ENCODE measurements at places on chromosomes 1 and 21.

DNA sequence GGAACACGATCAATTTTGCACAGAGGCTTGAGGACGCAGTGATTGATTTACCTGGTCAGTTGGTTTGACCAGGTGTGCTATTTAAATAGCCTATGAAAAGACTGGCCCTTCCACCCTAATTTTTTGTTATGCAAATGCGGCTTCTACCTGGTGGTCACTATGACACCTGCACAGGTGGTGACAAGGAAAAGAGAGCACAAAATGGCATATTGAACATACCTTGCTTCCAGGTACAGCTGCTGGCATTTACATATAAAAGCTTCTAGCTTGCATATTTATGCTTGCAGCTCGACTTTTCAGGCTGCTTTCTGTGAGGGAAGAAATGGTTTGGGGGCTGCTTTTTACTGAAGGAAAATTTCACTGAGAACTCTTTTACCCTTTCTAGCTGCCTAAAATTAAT lies 15.3 kb upstream of the FMO4 start:
- H3K4me1 ChIP-seq = no peaks in the 10 kb centered on the region
- H3K27me3 ChIP-seq = peaks cover 42% of the 10 kb centered on the region
- DNase-seq = no peak
- peaks cover 22% of the 10 kb centered on the region for H3K36me3 ChIP-seq
- no peak overlapping the region for H3K27ac ChIP-seq
- H3K4me3 ChIP-seq = no peak overlapping the region

DNA sequence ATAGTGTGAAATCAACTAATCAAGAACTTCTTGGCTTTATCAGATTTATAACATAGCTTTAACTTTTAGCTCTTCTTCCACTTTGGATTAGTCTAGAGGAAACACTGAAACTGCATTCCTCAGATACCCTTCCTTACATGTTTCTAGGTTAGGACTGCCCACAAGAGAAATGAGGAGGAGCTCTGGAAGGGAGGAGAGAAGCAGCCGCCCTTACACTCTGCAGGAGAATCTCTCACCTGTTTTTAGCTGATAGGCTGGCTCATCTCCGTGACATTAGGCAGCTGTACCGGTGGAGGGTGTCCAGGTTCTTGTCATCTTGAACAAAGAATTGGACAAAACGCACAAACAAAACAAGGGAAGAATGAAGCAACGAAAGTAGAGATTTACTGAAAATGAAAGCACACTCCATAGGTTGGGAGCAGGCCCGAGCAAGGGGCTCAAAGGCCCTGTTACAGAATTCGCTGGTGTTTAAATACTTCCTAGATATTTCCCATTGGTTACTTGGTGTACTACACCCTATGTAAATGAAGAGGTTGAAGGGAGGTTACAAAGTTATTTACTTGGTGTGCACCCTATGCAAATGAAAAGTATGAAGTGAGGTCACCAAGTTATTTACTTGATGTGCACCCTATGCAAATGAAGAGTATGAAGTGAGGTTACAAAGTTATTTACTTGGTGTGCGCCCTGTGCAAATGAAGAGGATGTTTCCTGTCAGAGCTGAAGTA lies 524.9 kb upstream of the CHRM3 start:
- H3K27ac ChIP-seq = no peak overlapping the region
- H3K4me1 ChIP-seq = no peaks in the 10 kb centered on the region
- no peaks in the 10 kb centered on the region for H3K27me3 ChIP-seq
- no peaks in the 10 kb centered on the region for H3K36me3 ChIP-seq
- no peak for DNase-seq
- no peak overlapping the region for H3K4me3 ChIP-seq

DNA sequence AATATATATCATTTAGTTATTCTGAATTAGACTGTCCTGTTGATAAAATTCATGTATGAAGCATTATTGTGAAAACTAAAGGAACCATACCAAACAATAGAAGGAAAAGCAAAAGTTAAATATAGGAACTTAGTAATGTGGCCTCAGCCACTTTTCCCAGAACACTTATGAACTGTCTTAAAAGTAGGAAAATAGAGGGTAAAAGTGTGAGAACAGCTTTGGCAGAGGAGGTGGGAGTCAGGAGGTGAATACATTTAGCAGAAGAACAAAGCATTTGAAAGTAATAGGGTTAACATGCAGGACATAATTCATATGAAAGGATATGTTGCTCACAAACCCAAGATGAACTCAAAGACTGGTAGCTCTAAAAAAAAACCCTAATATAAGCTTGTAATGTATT lies 121.9 kb downstream of the KCNT2 start:
- no peaks in the 10 kb centered on the region for H3K36me3 ChIP-seq
- no peaks in the 10 kb centered on the region for H3K27me3 ChIP-seq

DNA sequence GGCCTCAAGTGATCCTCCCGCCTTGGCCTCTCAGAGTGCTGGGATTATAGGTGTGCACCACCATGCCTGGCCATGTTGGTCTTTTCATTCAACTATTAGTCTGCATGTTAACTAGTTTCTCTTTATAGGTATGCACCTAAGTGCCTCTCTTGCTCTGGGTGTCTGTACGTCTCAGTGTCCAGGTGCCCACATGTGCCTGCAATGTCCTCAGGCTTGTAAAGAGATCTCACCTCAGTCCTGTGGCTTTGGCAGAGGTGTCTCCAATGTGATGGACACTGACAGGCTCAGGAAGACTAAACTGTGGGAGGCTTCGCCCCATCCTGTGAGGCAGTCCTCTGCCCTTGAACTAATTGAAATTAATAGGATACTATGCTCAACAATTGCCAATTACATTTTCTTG lies 526.3 kb downstream of the PTPRU start:
- H3K27me3 ChIP-seq = peaks cover 51% of the 10 kb centered on the region
- no peaks in the 10 kb centered on the region for H3K4me1 ChIP-seq
- no peak for DNase-seq
- no peaks in the 10 kb centered on the region for H3K36me3 ChIP-seq
- H3K27ac ChIP-seq = no peak overlapping the region
- no peak overlapping the region for H3K4me3 ChIP-seq

GRCh38 chr1:7220007-7220406 lies 434.8 kb downstream of the CAMTA1 start:
- peaks cover 35% of the 10 kb centered on the region for H3K27me3 ChIP-seq
- no peak overlapping the region for H3K27ac ChIP-seq
- H3K4me1 ChIP-seq = no peaks in the 10 kb centered on the region
- H3K4me3 ChIP-seq = no peak overlapping the region

- H3K4me3 ChIP-seq = no peak overlapping the region
- H3K4me1 ChIP-seq = no peaks in the 10 kb centered on the region
- no peak overlapping the region for H3K27ac ChIP-seq
These were observed 17.3 kb upstream of the FMN2 start for GRCh38 chr1:240074422-240074821.

DNA sequence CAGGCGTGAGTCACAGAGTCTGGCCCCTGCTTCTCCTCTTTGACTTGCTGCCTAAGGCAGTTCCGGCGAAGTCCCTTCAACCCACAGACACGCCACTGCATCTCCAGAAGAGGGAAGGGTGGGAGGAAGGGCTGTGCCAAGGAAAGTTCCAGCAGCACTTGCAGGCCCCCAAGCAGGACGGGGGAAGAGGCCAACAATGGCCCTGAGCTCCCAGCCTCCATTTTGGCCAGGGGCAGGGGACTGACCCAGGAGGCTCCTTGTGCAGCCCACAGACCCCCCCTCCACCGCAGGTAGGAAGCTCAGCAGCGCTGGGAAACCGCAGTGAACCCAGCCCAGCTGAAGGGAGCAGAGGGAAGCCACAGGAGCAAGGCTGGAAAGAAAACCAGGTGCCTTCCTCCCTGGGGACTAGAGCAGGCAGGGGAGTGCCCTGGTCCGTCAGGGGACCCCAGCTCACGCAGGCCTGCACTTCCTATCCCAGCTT lies 35.4 kb downstream of the ACOT7 start:
- H3K27ac ChIP-seq = no peak overlapping the region
- DNase-seq = no peak
- H3K27me3 ChIP-seq = no peaks in the 10 kb centered on the region

- peaks cover 4% of the 10 kb centered on the region for H3K27me3 ChIP-seq
- H3K4me3 ChIP-seq = no peak overlapping the region
- H3K27ac ChIP-seq = no peak overlapping the region
- DNase-seq = no peak
These were observed 151.6 kb downstream of the NPHP4 start for GRCh38 chr1:5840551-5841001.

- H3K4me3 ChIP-seq = peak overlapping the region; percentile 90
- no peaks in the 10 kb centered on the region for H3K27me3 ChIP-seq
- DNase-seq = no peak
- no peak overlapping the region for H3K27ac ChIP-seq
- peaks cover 29% of the 10 kb centered on the region for H3K4me1 ChIP-seq
These were observed 775 bp upstream of the TMEM63A start for GRCh38 chr1:225882694-225883615.

DNA sequence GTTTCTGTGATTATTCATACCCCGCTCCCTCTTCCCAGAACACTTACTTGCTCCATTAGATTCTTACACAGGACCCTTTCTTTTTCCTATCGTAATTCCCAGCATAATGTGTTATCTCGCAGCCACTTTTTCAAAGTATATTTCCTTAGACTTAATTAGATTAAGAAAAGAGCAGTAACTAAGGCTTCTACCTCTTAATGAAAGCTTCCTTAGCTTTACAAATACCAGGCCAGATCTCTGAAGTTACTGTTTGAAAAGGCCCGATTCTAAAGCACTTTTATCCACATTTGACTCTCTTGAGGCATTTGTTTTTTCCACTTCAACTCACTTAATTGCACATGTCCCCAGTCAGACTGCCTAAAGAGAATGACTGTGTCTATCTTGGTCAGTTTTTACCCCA lies 1264.3 kb upstream of the ADGRL2 start:
- no peak for DNase-seq
- no peak overlapping the region for H3K4me3 ChIP-seq
- no peaks in the 10 kb centered on the region for H3K4me1 ChIP-seq
- no peaks in the 10 kb centered on the region for H3K36me3 ChIP-seq
- H3K27me3 ChIP-seq = no peaks in the 10 kb centered on the region

GRCh38 chr1:214899908-214900460 lies 182.6 kb upstream of the KCNK2 start:
- H3K27me3 ChIP-seq = no peaks in the 10 kb centered on the region
- H3K36me3 ChIP-seq = no peaks in the 10 kb centered on the region
- H3K4me3 ChIP-seq = no peak overlapping the region
- no peaks in the 10 kb centered on the region for H3K4me1 ChIP-seq

GRCh38 chr1:234975941-234976860 lies 152.4 kb downstream of the TOMM20 start:
- no peaks in the 10 kb centered on the region for H3K27me3 ChIP-seq
- H3K4me1 ChIP-seq = peaks cover 90% of the 10 kb centered on the region
- H3K4me3 ChIP-seq = peak overlapping the region; percentile 80
- H3K27ac ChIP-seq = peak overlapping the region; percentile 93
- H3K36me3 ChIP-seq = peaks cover 10% of the 10 kb centered on the region

GRCh38 chr1:3353876-3354275 lies 100.6 kb upstream of the ARHGEF16 start:
- DNase-seq = no peak
- H3K36me3 ChIP-seq = no peaks in the 10 kb centered on the region
- no peaks in the 10 kb centered on the region for H3K4me1 ChIP-seq
- peaks cover 7% of the 10 kb centered on the region for H3K27me3 ChIP-seq
- no peak overlapping the region for H3K4me3 ChIP-seq

DNA sequence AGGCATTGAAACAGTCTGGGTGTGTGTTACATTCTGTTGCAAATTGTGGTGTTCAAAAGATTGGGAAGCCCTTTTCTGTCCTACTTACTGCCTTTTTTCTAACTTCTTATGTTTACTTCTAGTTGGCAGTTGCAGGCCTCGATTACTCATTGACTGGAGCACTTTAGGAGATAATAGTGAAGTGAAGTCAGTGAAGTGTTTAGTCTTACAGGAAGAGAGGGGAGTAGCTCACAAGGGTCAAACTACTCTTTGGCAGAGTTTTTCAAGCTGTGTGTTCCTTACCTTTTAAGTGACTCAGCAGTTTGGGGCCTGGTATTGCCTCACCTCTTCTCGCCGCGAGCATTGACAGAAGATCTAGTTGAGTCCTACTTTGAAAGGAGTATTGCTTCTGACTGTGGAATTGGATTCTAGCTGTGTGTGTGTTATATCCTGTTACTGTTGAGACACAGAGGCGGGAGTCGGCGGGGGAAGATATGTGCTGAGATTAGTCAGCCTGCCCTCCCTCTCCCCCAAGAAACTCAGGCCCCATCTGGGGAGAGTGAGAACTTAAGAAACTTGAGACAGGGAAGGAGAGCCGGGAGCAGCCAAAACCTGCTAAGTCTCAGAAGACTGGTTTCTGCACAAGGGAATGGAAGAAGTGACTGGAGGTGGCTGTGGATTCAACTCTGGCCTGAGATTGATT lies 19.3 kb downstream of the AHCYL1 start:
- H3K27ac ChIP-seq = peak overlapping the region; percentile 86
- peaks cover 22% of the 10 kb centered on the region for H3K4me1 ChIP-seq
- peaks cover 4% of the 10 kb centered on the region for H3K36me3 ChIP-seq
- DNase-seq = no peak
- H3K27me3 ChIP-seq = no peaks in the 10 kb centered on the region

DNA sequence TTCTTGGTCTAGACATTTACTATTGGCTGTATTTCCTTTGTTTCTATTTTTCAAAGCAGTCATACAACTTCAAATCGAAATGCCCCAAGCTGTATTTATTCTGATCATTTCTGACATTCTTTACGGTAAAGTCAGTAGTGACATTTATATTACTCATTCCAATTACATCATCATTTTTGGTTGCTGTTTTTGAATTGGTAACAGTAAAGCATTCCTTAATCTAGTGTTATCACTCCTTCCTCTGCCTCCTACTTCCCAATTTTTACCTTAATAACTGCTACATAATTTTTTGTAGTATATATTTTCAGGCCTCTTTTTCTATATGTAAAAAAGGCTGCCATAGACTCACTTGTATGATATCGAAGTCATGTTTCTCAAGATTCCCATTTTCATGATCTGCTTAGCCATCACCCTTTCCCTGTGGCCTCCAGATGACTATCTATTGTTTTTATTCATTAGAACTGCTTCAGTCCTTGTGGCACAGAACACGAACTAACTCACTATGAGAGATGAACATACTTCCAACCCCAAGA lies 167.2 kb downstream of the RUNX1 start:
- no peak for DNase-seq
- H3K4me1 ChIP-seq = peaks cover 45% of the 10 kb centered on the region
- peak overlapping the region; percentile 98 for H3K4me3 ChIP-seq
- peak overlapping the region; percentile 100 for H3K27ac ChIP-seq

DNA sequence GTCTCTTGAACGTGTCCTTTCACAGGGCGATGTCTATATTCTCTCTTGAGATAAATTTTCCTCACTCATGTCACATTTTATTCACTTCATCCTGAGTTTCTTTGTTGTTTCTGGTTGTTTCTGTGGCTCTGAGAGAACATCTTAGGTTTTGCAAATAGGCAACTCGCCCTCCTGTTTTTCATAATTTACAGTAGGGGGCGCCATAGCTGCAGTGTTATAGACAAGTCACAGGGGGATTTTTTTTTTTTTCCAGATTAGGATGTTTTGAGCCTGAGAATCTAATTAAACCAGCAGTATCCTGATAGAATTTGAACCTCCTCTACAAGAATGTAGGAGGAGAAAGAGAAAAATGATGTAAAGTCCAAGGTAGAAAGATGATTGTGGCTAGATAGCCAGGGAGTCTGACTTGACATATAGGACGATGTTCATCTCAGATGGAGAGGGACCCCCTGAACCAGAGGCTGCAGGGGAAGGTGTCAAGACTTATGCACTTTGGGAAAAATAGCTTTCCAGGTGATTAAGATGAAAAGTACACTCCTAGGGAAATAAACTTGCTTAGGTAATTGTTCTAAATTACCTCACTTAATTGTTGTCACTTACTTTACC lies 76.3 kb downstream of the ZP4 start:
- H3K27ac ChIP-seq = no peak overlapping the region
- peaks cover 5% of the 10 kb centered on the region for H3K4me1 ChIP-seq
- H3K36me3 ChIP-seq = no peaks in the 10 kb centered on the region
- no peak overlapping the region for H3K4me3 ChIP-seq

- DNase-seq = no peak
- no peaks in the 10 kb centered on the region for H3K36me3 ChIP-seq
- no peak overlapping the region for H3K27ac ChIP-seq
- peaks cover 4% of the 10 kb centered on the region for H3K4me1 ChIP-seq
- H3K4me3 ChIP-seq = no peak overlapping the region
These were observed 11.2 kb downstream of the MYOC start for GRCh38 chr1:171641076-171641864.

Measured in natural killer cell treated with Interleukin-12 subunit alpha and Interleukin-12 subunit beta and Interleukin-15 and Interleukin-18, amount 100 ng/mL, for 72 hours (primary cell).